Tongue (tissue), 3 donors: ENCODE measurements at places on chromosomes 16 and 17. TPM values are rescaled to one million over a fixed set of nuclear protein-coding genes. Genes with fewer than 3 reads are reported as not detected.

C17orf113 gene
- 2.3 TPM for total RNA-seq

SLC16A6 gene
- 2.7 TPM for total RNA-seq

KRT26 gene
- total RNA-seq = not detected

TBC1D3 gene
- total RNA-seq = not detected

IRX6 gene
- total RNA-seq = 0.10 TPM

C16orf46 gene
- total RNA-seq = 0.92 TPM

TNS4 gene
- 10.4 TPM for total RNA-seq

CACNG5 gene
- total RNA-seq = not detected

NEUROD2 gene
- not detected for total RNA-seq

CHD9NB gene
- total RNA-seq = 1.4 TPM

ZNF469 gene
- 4.4 TPM for total RNA-seq

PRSS33 gene
- 2.9 TPM for total RNA-seq

TMEM98 gene
- total RNA-seq = 47.8 TPM

CNTD1 gene
- not detected for total RNA-seq

CDH1 gene
- 34.3 TPM for total RNA-seq

PRR29 gene
- 1.3 TPM for total RNA-seq

SLC43A2 gene
- total RNA-seq = 9.2 TPM

LGALS9B gene
- total RNA-seq = 4.7 TPM

MT1H gene
- total RNA-seq = not detected

CCDC200 gene
- not detected for total RNA-seq

SOX9 gene
- total RNA-seq = 14.6 TPM

GAS2L2 gene
- not detected for total RNA-seq

STH gene
- 1.7 TPM for total RNA-seq

KRT27 gene
- total RNA-seq = not detected

MMP2 gene
- 363 TPM for total RNA-seq

AOC3 gene
- 23.0 TPM for total RNA-seq

KRT39 gene
- 1.8 TPM for total RNA-seq

NGFR gene
- 59.2 TPM for total RNA-seq

BAIAP3 gene
- total RNA-seq = 2.4 TPM

CACNA1H gene
- 40.3 TPM for total RNA-seq

CFAP52 gene
- total RNA-seq = not detected

PLD6 gene
- total RNA-seq = 11.8 TPM

TM4SF5 gene
- not detected for total RNA-seq

HOXB9 gene
- total RNA-seq = not detected

TSPOAP1 gene
- 5.6 TPM for total RNA-seq

CDR2L gene
- total RNA-seq = 11.4 TPM

DYNLRB2 gene
- total RNA-seq = not detected

ENPP7 gene
- total RNA-seq = not detected
